ENCODE measurements at places on chromosomes 12 and 14. TPM values are rescaled to one million over a fixed set of nuclear protein-coding genes. Genes with fewer than 3 reads are reported as not detected.

DNA sequence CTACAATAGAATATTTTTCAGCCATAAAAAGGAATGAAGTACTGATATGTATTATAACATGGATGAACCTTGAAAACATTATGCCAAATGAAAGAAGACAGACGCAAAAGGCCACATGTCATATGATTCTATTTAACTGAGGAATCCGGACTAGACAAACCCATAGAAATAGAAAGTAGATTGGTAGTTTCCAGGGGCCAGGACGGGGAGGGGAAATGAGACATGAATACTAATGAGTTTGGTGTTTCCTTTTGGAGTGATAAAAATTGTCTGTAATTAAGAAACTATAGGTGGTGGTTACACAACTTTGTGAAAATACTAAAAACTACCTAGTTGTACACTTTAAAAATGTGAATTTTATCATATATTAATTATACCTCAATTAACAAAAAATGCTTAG, 247.6 kb downstream of the BCAT1 start:
- no peak for DNase-seq

The KRT2 gene
- not detected for polyA plus RNA-seq

- no peak for DNase-seq
These were observed 68.7 kb downstream of the SERPINA3 start for GRCh38 chr14:94680862-94681288.

DNA sequence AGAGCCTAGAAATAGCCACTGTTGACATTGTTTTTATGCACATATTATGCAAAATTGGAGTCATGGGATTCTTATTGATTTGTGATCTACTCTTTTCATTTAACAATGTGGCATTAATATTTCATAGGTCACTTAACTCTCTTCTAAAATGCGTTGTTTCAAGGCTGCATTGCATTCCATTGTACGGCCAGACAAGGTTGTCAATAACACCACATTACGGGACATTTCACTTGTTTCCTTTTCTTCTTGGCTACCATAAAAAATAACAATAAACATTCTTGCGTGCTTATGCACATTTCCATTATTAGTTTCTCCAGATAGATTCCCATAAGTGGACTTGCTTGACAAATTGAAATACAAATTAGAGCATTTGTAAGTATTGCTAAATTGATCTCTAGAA, 120.8 kb upstream of the TMCC3 start:
- no peak for DNase-seq

The KRT85 gene
- not detected for polyA plus RNA-seq

The ACRBP gene
- 0.41 TPM for polyA plus RNA-seq

The STRAP gene
- 180 TPM for polyA plus RNA-seq

DNA sequence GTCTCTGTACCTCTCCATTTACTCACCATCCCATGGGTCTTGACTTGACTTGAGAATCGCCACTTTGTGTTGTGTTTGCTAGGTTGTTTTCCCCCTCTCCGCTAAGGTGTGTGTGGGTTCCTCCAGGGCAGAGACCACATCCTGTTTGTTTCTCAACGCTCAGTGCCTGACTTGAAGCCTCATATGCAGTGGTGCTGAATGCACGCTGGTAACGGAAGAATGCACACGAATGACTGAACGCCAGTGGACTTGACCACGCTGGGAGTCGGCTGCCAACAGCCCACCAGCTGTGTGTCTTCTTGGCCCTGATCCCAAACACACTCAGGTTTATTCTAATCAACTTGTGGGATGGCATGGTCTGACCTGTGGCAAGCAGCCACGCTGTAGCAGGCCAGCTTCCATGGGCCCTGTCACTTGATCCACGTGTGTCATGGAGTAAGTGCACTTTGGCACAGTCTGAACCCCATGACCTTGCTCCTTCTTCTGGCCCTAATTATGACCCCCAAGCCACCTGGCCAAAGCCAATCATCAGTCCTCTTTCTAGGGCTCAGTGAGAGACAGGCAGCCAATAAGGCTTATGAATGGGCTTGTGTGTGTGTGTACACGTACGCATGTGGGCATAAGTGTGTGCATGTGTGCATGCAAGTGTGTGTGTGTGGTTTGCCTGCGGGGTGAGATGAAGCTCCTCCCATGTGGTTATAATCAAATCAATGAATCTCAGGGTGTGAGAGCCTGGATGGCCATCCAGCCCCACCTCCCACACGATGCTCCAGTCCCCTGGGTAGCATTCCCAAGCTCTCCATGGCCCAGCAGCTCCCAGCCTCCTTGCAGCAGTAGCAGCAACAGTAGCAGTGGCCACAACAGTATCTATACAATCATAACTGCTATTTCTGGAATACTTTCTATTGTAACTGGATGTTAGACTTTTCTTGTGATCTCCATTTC, 6.4 kb upstream of the TC2N start:
- no peak for DNase-seq

The HOXC9 gene
- polyA plus RNA-seq, result not detected

DNA sequence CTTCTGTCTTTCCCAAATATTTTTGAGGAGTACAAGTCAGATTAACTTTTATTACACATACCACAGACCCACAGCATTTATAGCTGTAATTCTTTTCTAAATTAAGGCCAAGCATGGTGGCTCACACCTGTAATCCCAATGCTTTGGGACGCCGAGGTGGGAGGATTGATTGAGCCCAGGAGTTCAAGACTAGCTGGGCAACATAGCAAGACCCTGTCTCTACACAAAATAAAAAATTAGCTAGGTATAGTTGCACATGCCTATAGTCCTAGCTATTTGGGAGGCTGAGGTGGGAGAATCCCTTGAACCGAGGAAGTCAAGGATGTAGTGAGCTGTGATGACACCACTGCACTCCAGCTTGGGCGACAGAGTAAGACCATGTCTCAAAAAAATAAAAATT, 7.0 kb downstream of the DUSP16 start:
- no peak for DNase-seq

The DLGAP5 gene
- 9.0 TPM for polyA plus RNA-seq

DNA sequence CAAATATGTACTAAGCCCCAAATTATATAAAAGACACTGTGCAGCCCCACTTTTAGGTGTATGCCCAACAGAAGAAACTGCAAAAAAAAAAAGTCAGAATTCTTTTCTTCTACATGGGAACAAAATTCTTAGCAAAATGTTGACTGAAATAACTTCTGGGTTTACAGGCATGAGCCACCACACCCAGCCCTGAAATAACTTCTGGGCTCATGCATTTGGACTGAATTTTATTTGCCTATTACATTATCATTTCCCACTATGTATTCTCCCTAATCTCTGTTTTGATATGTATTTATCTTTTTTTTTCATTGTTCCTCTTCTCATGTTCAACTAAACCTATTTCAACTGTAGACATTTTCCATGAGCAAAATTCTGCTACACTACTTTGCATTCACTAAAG, 169.2 kb downstream of the GRIN2B start:
- no peak for DNase-seq

The CMKLR1 gene
- polyA plus RNA-seq, result 0.12 TPM

The FBLN5 gene
- polyA plus RNA-seq, result 116 TPM

The AP1G2 gene
- 10.6 TPM for polyA plus RNA-seq

DNA sequence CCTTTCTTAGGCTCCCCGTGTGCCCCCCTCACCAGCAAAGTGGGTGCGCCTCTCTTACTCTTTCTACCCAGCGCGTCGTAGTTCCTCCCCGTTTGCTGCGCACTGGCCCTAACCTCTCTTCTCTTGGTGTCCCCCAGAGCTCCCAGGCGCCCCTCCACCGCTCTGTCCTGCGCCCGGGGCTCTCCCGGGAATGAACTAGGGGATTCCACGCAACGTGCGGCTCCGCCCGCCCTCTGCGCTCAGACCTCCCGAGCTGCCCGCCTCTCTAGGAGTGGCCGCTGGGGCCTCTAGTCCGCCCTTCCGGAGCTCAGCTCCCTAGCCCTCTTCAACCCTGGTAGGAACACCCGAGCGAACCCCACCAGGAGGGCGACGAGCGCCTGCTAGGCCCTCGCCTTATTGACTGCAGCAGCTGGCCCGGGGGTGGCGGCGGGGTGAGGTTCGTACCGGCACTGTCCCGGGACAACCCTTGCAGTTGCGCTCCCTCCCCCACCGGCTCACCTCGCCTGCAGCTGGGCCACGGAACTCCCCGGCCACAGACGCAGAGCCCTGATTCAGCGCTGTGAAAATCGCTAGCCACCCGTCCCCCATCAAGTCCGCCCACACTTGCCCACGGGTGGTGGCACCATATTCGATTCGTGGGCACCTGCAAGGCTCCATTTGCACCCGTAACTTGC, 1.3 kb downstream of the TMEM233 start:
- DNase-seq, result no peak

DNA sequence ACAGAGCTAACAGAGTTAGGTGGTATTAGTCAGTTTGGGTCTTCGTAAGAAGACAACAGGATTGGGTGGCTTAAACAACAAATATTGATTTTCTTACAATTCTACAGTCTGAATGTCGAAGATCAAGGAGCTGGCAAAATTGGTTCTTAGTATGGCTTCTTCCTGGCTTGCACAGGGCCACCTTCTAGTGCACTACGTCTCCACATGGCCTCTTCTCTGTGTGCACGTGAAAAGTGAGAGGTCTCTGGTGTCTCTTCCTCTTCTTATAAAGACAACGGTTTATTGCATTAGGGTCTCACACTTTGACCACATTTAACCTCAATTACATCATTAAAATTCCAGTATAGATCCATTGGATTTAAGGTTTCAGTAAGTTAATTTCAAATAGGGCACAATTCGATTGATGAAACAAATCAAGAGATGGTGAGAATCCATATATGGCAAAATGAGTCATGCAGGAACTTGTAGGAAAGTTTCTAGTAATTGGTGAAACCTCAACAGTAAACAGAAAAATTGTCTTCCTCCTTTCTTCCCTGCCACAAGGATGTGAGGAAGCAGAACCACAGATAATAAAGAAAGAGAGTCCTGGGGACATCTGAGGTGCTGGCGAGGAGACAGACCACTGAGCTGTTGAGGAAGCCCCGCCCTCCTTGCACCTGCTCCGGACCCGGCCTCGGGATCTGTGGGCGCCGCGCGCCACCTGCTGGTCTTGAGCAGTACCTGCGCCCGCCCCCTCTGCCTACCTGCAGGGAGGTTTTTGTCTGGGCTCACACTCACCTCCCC, 846.7 kb downstream of the TMEM121 start:
- DNase-seq, result no peak

GRCh38 chr12:106632797-106633450, 50.1 kb downstream of the RFX4 start:
- DNase-seq, result no peak

The SLC10A1 gene
- not detected for polyA plus RNA-seq

Data from AG04450 (cell line).